ENCODE measurements at places on chromosomes 3 and 15.

DNA sequence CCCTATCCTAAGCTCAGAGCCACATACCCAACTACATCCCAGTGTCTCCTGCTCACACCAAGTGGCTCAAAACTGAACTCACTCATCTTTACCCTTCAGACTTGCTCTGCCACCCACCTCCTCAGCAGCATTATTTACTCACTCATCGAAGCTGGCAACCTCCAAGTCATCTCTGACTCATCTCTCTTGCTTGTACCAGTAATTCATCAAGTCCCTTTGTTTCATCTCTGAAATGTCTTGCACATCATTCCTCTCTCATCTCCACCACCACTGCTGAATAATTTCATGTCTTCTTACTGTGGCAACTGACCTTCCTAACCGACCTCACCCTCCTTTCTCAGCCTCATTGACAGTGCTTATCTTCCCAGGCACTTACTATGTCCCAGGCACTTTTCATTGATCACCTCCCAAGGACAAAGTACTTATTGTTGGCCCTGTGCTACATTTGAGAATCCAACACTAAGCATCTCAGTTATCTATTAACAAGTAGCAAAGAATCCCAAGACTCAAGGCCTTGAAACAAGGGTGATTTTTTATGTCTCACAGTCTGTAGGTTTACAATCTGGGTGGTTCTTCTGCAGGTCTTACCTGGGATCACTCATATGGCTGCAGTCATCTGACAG lies 82.0 kb downstream of the MRPL46 start:
- no peak for DNase-seq

DNA sequence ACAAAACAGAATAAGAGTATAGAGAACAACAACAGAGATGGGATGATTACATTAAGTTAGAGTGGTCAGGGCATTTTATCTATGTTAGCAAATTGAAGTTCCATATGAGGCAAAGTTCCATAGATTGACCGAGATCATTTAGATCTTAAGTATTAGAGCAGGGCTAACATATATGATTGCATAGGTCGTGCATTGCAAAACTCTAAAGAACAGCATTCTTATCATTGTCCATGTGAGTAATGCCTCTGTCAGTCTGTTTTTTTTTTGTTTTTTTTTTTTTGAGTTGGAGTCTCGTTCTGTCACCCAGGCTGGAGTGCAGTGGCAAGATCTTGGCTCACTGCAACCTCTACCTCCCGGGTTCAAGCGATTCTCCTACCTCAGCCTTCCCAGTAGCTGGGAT lies 341.7 kb upstream of the KCNH8 start:
- no peak for DNase-seq

- DNase-seq, result no peak
Observed at GRCh38 chr3:165641569-165642310, 195.5 kb downstream of the BCHE start.

- DNase-seq, result no peak
Observed at GRCh38 chr3:185737020-185737419, 87.8 kb downstream of the IGF2BP2 start.

- no peak for DNase-seq
Observed at GRCh38 chr15:89118481-89118989, 30.3 kb downstream of the ABHD2 start.

- no peak for DNase-seq
Observed at GRCh38 chr15:65576664-65577063, 34.3 kb downstream of the INTS14 start.

- DNase-seq, result no peak
Observed at GRCh38 chr3:65042675-65043074, 354.9 kb upstream of the ADAMTS9 start.

DNA sequence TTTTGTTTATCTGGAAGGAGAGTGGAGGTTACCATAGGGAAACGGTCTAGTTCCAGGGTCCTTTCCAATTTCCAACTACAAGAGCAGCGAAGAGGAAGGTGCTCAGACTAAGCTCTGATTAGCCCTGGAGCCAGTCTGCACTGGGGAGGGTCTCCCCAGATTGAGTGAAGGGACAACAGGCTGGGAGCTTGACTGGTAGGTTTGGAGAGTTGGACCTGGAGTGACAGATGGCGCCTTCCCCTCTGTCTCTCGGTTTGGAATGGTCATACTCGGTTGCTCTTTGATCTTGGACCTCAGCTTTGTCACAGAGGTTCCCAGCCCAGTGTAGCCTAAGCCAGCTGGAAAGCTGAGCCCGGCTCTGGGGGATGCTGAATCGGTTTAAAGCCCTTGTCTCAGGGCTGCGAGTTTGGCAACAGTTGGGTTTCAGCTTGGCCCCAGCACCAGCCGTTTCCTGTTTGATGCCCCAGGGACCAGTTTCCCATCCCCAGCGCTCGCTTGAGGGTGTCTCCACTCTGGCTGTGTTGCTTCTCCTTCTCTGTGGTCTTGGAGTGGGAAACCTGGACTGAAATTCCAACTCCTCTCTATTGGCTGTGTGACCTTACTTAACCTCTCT lies 53.1 kb upstream of the ULK4 start:
- DNase-seq, result peak; percentile 31

- no peak for DNase-seq
Observed at GRCh38 chr3:129628169-129628522, 21.7 kb upstream of the PLXND1 start.

DNA sequence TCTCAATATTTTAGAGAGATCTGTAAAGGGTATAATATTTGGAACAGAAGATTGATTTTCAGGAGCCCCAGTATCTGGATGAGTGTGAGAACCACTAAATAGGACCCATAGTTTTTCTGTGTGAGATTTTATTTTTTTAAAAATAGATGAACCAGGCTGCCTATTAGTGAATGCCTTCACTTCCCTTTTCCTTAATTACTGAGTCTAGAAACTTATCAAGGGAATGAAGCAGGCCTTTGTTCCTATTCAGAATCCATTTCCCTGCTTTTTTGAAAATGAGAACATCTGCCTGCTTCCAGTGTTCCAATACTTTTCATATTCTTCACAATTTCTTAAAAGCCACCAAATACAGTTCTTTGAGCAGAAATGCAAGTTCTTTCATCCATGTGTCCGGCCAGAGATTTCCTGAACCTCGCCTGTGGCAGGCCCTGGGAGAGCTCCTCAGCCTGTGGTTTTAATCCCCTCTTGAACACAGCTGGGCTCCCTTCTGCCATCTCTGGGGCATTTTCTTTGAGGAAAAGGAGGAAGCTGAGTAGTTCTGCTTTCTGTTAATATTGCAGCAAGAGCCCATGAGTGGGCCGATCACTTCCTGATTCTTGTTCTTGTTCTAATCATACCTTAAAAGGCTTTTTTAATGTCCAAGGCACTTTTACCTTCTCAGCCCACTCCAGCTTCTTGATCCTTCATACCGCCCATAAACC lies 4.7 kb downstream of the EHD4 start:
- DNase-seq, result peak; percentile 28

DNA sequence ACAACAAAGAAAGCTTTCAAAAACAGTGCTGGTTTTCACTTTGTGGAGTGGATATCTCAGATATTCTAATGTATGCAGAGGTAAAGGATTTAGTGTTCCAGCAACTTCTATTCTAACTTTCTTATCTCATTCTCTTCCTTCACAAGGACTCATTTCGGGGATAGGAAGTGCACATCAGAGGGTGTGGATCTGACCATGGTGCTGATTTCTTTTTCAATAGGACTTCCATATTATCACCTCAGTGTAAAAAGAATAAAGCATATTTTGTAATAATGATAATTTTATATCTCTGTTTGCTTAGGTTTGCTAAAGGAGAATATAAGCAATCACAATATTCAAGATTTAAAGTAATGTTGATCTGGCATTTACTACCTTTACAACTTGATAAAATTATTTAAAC lies 12.5 kb upstream of the CADM2 start:
- DNase-seq, result no peak

DNA sequence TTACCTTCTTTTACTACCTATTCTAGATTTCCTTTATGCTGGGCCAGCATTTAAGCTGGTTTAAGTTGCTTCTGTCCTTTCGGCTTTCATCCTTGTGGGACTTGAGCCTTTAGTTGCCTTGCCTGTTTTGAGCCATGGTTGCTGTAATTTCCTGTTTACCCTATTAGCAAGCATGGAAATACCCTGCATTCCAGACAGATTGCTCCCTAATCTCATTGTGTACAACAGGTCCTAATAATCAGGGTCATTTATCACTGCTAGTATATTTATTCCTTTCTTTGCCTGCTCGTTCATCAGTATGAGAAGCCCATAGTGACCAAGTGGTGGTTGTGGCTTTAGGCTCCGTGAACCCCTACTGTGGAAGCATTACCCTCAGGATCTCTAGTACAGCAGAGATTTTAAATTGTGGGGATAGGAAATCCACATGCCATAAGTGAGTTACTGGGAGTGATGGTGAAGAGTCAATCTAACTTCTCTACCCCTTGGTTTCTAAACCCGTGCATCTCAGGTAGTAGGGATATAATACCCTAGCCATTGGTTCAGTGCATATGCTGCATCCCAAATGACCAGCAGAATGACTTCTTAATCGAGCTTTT lies 31.9 kb downstream of the NCK1 start:
- no peak for DNase-seq

- no peak for DNase-seq
Observed at GRCh38 chr15:75597667-75598341, 18.7 kb upstream of the PTPN9 start.

GRCh38 chr15:40309344-40309862 lies 1.7 kb upstream of the PLCB2 start:
- no peak for DNase-seq

GRCh38 chr15:75625542-75626347 lies at the start of gene SNUPN:
TSS of gene SNUPN (minus strand) at chr15:75625725. CDS start at chr15:75621051, 4,674 bp downstream.
- DNase-seq, result peak; percentile 97

DNA sequence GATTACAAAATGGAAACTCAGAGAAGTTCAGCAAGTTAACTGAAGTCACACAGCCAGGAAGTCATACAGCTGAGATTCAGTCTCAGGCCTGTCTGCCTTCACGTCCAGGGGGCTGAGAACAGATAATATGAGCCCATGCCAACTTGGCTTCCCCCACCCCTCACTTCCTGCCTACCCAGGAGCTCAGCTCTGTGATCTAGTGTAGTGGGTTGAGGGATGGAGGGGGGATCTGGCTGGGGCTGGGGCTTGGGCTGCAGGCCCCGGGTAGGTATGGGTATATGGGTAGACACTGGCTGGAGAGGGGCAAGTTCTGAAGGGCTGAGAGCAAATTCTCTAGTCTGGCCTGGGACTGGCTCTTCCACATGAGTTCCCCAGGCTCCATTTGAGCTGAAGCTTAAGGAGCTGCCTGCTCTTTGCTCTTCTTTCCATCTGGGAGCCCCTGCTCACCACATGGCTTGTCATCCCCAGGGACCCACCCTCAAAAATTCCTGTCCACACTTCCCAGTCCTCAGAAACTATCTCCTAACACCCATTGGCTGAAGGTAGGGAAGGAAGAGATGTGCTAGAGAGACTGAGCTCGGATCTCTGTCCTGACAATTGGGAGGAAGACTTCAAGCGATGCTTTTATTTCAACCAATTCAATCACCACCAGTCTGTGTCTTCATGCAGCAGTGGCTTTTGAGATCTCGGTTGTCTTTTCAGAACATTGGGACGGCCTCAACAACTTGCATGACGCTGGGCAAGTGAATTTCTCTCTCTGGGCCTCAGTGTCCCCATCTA lies 2.0 kb downstream of the RASGRF1 start:
- no peak for DNase-seq

- DNase-seq, result peak; percentile 33
Observed at GRCh38 chr3:38136393-38136776, 542 bp downstream of the ACAA1 start.

DNA sequence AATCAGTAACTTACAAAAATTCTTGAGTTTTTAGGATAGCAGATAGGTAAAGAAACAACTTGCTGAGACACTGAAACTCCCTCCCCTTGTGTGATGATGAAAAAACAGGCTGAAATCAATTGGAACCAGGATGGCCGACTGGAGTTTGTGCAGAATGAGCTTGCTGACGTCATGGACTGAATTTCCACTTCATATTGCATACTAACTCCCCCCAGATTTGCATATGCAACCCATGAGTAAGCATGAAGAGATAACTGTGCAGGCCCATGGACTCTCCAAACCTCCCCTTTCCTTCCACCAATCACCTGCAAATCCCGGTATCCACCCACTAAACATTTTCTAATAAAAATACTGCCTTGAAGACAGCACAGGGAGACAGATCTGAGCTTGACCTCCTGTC lies 82.0 kb upstream of the SCN5A start:
- DNase-seq, result no peak

DNA sequence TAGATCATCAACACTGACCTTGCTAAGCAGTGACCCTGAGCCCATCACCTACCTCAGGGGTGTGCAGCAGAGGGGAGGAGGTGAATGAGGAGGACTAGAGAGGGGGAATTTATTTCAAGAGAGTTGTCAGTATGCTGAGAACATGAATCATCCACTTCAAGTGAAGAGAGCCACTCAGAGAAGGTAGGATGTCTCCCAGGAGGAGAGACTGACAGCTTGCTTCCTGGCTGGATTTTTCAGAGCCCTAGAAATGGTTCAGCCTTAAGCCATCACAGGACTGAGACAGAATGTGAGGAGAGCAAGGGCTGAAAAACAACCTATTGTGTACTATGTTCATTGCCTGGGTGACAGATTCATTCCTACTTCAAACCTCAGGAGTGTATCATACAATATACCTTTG lies 34.8 kb downstream of the CCNL1 start:
- DNase-seq, result no peak

GRCh38 chr15:47801522-47801921 lies 84.2 kb downstream of the SEMA6D start:
- no peak for DNase-seq

DNA sequence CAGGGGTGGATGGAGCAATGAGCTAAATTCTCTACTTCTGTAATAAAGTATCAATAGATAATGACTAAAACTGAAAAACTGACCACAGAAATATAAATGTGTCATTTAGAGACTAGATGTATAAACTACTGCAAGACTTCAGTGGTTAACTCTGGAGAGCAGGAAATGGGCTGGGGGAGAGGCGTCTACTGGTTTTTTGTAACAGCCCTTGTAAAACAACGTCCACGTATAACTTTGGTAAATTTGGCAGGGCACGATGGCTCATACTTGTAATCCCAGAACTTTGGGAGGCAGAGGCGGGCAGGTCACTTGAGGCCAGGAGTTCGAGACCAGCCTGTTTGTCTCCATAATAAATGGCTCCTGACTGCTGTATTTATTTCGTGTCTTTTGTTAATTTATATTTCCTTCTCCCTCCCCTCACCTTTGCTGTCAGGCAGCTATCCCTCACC lies 12.5 kb downstream of the RAB27A start:
- no peak for DNase-seq

GRCh38 chr15:98657721-98658120 lies 9.4 kb downstream of the IGF1R start:
- no peak for DNase-seq

GRCh38 chr3:110618512-110619226 lies 452.9 kb upstream of the NECTIN3 start:
- no peak for DNase-seq

- no peak for DNase-seq
Observed at GRCh38 chr3:191470545-191470944, 9.6 kb downstream of the PYDC2 start.

GRCh38 chr3:44772099-44772442 lies 10.5 kb downstream of the KIF15 start:
- DNase-seq, result no peak

DNA sequence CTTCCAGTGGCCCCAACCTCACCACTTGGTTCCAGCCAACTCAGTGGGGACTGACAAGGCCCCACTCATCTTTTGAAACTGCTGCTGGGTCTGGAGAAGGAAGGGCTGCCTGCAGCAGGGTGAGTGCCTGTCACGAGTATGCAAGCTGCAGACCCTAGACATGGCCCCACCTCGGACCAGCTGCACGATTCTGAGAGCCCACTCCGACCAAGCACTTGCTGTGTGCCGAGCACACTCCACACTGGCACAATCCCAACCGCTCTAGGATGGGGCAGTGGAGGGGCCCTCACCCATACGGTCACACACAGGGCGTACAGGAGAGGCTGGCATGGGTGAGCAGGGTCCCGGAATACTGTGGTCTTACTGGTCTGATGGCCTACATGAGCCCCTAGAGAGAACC lies 8.0 kb upstream of the PLXND1 start:
- no peak for DNase-seq

Measured in testis (tissue), 5 donors.